ENCODE measurements at places on chromosomes 3 and 15.

GRCh38 chr15:33374226-33374914, 63.6 kb downstream of the RYR3 start:
- DNase-seq, result no peak

DNA sequence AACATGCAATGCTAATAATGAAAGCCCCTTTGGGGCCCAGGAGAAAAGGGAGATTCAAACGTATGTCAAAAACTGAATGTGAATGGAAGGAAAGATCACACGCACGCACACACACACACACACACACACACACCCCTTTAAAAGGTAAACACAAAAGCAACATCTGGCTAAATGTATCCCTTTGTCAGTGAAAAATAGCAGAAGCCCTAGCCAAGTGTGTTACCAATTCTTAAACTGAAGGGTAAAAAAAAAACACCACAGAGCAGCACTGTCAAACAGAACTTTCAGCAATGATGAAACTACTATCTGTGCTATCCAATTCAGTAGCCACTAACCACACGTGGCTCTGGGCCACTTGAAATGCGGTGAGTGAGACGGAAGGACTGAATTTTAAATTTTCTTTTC, 4.9 kb downstream of the RFTN1 start:
- no peak for DNase-seq

GRCh38 chr3:39327746-39328349, 1.7 kb upstream of the CCR8 start:
- DNase-seq, result no peak

DNA sequence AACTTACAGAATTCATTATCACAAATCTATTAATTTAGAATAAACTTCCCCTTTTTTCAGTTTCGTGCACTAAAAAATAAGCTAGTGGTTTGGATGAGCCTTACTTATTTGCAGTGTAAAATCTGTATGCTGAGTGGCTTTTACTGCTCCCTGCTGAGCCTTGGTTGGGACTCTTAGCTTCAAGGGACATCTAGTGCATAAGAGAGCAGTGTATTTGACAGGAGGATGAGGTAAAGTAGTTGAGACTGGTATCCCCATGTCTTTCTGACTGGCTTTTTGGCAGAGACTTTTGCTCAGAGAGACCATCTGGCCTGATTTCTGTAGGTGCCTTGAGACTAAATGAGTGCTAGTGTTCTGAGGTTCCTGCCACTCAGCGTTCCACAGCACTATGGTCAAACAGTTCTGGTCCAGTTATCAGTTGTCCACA, 11.8 kb downstream of the CAPN7 start:
- DNase-seq, result peak; percentile 55

- no peak for DNase-seq
These were observed 9.5 kb downstream of the GPR87 start for GRCh38 chr3:151307131-151307530.

- peak; percentile 83 for DNase-seq
These were observed 4.7 kb upstream of the CALML4 start for GRCh38 chr15:68209735-68210408.

DNA sequence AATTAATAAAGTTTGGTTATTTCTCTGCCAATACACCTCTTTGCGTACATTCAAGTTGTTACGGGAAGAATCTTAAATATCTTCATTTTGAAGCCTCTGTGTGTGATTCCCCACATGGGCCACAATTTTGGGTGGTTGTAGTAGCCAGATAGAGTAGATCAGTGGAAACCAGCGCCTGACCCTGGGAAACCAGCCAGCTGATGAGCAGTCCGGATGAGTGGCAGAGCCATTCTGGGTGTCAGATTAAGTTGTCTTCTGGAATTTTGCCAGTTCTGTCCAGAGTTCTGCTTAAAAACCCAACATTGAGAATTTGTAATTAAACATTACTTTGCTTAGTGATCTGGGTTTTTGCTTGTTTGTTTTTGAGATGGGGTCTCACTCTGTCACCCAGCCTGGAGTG, 49.7 kb downstream of the MRPS25 start:
- DNase-seq, result no peak

- no peak for DNase-seq
These were observed 29.2 kb downstream of the CPN2 start for GRCh38 chr3:194321693-194322640.

DNA sequence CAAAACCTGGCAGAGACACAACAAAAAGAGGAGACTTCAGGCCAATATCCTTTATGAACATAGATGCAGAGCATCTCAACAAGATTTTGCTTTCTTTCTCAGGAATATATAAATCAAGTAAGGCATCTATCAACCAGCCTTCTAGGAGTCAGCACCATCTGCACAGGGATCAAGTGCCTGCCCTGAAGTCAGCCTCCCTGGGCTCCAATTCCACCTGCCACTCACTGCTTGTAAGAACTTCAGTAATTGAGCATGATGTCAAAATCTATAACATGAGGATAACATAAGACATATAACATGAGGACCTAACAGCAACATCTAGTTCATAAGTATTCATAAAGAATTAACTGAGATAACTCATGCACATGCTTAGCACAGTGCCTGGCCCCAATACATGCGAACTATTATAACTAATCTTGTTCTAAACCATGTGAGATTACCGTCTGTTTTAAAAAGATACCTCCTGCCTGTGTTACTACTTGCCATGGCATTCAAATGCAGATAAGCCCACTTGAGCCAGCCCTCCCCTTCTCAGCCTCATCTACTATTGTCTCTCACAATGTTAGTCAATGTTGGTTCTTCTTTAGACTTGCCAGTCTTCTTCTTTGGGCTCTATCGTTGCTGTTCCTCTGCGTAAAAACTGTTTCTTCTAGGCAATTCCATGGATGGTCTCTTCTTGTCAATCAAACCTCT, 91.6 kb downstream of the PLD1 start:
- DNase-seq, result no peak

- no peak for DNase-seq
These were observed 7.7 kb downstream of the SNX4 start for GRCh38 chr3:125512135-125512920.

DNA sequence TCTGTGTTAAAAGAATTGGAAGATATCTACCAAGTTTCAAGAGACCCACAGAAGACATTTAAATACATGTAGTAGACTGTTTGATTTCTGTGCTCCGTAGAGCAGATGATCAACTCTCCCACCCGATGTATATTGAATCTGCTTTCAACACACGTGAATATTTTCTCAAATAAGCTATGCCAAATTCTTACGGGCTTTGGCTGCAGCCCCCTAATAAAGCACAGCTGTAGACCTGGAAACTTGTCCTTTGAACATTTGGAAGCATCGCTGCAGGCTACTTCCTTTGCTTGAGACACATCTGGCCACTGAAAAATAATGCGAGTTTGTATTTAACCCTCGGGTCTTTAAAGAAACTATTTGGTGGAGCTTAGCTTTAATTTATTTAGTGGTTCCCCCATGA, 98.3 kb upstream of the SELENOK start:
- no peak for DNase-seq

- no peak for DNase-seq
These were observed 69.6 kb downstream of the LMCD1 start for GRCh38 chr3:8571256-8571655.

DNA sequence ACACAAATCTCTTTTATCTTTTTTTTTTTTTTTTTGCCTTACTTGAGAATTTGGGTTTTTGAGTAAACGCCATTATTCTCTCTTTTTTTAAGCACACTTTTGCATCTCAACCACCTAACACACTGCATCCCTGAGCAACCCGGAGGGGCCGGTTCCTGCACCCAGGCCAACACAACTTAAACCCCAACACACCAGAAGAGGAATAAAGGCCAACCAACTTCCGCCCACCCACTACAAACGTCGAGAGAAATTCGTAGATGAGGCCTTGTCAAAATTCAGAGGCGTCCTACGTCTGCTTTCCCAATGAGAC, 389 bp upstream of the CCNB2 start:
- DNase-seq, result no peak

- no peak for DNase-seq
These were observed 119.4 kb downstream of the FNDC3B start for GRCh38 chr3:172158741-172159140.

DNA sequence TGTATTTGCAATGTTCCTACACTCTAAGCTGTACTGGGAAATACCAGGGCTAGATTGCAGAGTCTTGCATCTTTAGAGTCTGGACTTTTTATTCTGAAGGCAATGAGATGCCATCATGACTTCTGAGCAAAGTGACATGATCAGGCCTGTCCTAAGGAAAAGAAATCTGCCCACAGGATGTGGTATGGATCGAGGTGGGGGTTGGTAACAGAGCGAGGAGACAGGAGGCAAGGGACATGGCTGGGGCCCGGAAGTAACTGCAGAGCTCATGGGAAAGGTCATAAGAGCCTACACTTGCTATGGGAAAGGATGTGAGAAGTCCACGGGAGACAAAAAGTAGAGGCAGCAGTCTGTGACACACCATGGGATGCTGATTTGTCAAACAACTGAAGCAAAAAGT, 121.5 kb downstream of the OXNAD1 start:
- DNase-seq, result no peak

DNA sequence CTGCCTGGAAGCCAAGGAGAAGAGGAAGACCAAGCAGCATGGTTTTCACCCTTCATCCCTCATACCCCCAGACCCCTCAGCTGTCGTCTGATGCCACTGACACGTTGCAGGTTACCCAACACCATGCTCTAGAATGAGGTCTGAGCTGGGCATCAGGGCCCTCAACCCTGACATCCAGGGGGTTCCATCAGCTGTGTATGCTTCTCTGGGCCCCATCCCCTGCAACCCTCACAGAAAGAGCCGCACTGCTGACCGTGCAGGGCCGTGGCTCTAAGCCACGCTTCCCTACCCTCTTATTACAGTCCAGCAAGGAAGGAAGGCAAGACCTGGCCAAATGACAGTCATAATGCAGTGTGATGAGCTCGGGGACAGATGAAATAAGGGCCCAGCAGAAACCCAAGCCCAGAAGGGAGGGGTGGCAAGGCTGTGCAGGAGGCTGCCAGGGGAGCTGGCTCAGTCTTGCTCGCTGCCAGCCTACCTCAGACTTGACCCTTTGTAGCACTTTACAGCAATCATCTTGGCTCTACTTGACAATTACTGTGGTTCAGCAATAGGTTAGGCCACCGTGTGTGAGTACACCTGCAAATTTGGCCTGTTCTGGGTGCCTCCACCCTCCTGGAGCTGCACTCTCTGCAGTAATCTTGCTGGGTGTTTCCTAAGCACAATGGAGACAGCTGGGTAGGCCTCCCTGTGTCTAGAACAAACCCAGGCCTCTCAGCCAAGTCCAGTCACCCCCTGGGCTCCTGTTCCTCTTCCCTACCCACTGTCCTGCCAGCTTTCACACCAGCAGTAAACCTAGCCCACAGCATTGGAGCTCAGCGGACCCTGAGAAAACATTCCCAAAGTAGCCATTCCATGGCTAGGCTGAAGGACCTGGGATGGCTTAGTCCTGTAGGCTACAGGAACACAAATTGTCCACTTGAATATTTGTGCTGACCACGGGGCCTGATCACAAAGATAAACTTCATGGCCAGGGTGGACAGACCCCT, 115.3 kb upstream of the NEO1 start:
- no peak for DNase-seq

- no peak for DNase-seq
These were observed 10.8 kb upstream of the FANCD2 start for GRCh38 chr3:10015461-10015904.

GRCh38 chr15:41659190-41659589, 1.0 kb upstream of the MGA start:
- no peak for DNase-seq

All from germinal center (tissue), 1 donor.